A673 (cell line): ENCODE measurements at places on chromosomes 12 and 14. TPM values are rescaled to one million over a fixed set of nuclear protein-coding genes. Genes with fewer than 3 reads are reported as not detected.

Gene FAM181A
- not detected in 2 replicates for total RNA-seq

Gene DPY19L2
- 4.2 and 7.5 TPM in 2 replicates for total RNA-seq

Gene SPIC
- total RNA-seq = not detected in 2 replicates

Gene AGAP2
- 4.0 and 6.6 TPM in 2 replicates for total RNA-seq

Gene FIGNL2
- 0.21 and 0.33 TPM in 2 replicates for total RNA-seq

Gene INSM2
- not detected in 2 replicates for total RNA-seq

DNA sequence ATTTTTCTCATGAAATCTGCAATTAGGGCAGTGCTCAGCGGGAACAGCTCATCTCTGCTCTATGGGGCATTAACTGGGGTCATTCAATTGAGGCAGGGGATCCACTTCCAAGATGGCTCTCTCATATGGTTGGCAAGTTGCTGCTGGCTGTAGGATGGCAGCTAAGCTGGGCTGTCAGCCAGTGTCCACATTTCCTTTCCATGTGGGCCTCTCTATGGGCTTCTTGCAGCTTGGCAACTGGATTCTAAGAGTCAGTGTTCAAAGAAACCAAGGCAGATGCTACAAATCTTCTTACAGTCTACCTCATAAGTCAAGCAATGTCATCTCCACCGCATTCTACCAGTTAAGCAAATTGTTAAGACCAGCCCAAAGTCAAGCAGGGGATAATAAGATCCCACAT lies 50.3 kb upstream of the TMCC3 start:
- no peak for DNase-seq
- no peaks in the 10 kb centered on the region for H3K4me1 ChIP-seq
- H3K36me3 ChIP-seq = no peaks in the 10 kb centered on the region
- H3K27me3 ChIP-seq = no peaks in the 10 kb centered on the region

- DNase-seq = peak; percentile 30
- H3K4me1 ChIP-seq = peaks cover 4% of the 10 kb centered on the region
- H3K4me3 ChIP-seq = peak overlapping the region; percentile 41
- H3K36me3 ChIP-seq = no peaks in the 10 kb centered on the region
- H3K27ac ChIP-seq = no peak overlapping the region
- H3K27me3 ChIP-seq = no peaks in the 10 kb centered on the region
These were observed 65.7 kb downstream of the TNFAIP2 start for GRCh38 chr14:103188810-103189480.

DNA sequence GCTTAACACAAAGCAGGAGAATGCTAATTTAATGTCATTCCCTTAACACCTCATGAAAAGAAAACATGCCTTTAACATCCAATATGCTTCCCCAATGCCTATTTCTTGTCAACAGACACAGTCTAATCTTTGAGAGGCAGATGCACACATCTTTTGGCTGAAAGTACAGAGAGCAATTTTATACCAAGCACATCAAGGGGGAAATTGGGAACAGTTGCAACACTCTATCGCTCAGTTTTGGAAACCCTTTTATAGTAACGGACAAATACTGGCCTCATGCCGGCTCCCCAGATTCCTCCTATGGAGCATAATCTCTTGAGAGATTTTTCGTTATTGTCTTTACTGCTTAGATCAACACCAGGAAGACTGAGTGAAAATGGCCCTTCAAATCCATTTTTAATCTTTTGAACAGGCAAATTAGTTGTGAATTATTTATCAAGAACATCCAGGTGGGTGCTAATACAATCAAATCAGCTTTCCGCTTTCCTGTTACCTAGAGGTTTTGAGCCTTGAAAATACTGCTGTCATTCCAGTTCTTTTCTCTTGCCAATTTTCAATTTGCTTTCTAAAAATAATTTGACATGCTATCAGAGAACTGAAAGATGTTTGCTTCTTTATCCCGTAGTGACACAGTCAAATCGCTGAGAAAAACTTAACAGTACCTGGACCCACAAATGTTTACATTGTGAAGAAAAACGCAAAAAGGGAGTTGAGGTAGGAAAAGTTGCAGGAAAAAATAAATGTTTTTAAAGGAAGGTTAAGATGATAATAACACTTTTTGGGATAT lies 60.7 kb upstream of the CAND1 start:
- DNase-seq = no peak
- no peaks in the 10 kb centered on the region for H3K4me1 ChIP-seq
- peaks cover 48% of the 10 kb centered on the region for H3K27me3 ChIP-seq
- no peak overlapping the region for H3K27ac ChIP-seq
- H3K36me3 ChIP-seq = no peaks in the 10 kb centered on the region

DNA sequence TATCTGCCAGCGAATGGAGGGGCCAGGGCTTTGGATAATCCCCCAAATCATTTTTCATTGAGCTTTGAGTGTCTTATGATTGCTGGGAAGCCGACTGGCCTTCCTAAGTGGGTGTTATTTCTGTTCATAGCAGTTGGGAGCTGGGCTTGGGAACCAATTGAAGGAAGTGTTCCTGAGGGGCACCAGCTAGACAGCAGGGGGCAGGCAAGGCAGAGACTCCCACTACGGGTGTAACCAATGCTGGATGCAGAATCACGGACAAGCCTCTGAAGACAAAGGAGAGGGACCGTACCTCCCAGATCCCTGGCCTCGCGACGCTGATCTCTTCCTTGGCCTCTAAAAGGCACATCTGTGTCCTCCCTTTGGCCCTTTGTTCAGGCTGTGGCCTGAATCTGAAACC lies 149.0 kb upstream of the PRMT8 start:
- H3K27me3 ChIP-seq = no peaks in the 10 kb centered on the region
- no peak overlapping the region for H3K4me3 ChIP-seq
- DNase-seq = peak; percentile 62

- no peak overlapping the region for H3K4me3 ChIP-seq
- DNase-seq = no peak
These were observed 3.4 kb downstream of the DRAM1 start for GRCh38 chr12:101880769-101881168.

DNA sequence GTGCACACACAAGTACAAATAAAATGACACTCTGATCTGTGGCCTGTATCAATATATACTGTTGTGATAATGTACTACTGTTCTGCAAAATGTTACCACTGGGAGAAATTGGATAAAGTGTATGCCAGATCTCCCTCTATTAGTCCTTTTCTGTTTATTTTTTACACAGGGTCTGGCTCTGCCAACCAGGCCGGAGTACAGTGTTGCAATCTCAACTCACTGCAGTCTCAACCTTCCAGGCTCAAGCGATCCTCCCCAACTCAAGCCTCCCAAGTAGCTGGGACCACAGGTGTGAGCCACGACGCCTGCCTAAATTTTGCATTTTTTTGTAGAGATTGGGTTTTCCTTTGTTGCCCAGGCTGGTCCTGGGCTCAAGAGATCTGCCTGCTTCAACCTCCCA lies 1.9 kb downstream of the NT5DC3 start:
- H3K27ac ChIP-seq = no peak overlapping the region
- H3K4me1 ChIP-seq = peaks cover 7% of the 10 kb centered on the region
- no peak for DNase-seq
- H3K4me3 ChIP-seq = no peak overlapping the region

GRCh38 chr12:118356809-118357256 lies 15.9 kb downstream of the TAOK3 start:
- no peak overlapping the region for H3K4me3 ChIP-seq
- peak; percentile 45 for DNase-seq

DNA sequence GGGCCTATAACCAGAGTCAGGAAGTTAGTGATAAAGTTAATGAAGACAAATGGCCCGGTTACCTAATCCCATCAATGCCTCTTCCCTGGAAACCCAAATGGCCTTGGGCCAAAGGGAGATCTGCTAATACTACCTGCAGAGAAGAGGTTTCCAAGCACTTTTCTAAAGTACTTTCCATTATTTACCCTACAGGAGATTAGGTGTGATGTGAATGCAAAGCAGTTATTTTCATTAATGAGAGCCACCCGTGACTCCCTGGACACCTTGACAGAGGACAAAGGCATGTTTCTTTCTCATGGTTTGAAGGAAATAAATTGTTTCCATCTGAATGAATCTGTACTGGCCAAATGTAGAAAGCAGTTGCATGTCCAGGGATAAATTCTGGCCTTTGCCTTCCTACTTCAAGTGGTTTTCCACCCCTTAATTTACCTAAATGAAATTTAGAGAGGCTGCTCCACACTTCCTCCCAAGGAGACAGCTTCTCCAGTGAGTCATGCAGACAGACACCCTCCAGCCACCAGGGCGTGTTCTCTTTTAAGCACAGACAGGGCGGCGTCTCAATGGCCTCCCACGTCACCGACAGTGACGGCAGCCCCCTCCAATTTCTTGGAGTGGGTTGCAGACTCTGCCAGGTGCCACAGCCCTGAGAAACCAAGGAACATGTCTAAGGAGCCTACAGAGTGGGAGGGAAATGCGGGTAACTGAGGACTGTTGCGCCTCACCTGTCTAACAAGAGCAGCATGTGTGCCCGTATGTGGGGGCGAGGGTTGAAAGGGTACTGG lies 43.9 kb upstream of the GNPNAT1 start:
- H3K4me1 ChIP-seq = peaks cover 49% of the 10 kb centered on the region
- H3K27ac ChIP-seq = peak overlapping the region; percentile 62
- H3K36me3 ChIP-seq = no peaks in the 10 kb centered on the region

DNA sequence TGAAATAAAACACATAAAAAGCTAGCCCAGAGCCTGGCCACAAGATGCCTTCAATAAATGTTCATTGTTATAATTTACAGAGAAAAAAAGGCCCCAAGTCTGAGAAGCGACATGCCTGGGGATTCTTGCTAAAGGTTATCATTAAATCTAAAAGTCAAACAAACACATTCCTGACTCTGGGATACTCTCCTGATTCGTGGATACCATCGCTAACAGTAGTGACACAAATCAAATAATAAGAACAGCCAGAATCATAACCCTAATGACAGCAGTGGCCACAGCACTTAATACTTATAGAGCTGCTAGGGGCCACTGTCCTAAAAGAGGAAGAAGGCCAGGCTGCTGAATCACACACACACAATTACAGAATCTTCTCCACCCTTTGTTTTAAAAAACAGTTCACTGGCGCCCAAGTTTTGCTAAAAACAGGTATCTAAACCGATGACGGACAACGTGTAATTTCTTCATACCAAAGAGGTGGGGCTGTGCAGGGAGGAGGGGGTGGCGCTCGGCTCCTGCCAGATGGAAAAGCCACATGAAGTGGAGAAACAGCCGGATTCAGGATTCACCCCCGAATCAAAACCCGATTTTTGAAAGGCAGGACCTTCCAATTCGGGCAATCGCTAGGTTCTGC lies 1.2 kb downstream of the CLIP1 start:
- H3K27ac ChIP-seq = peak overlapping the region; percentile 96
- H3K4me3 ChIP-seq = peak overlapping the region; percentile 87
- DNase-seq = peak; percentile 55
- peaks cover 17% of the 10 kb centered on the region for H3K4me1 ChIP-seq
- H3K27me3 ChIP-seq = no peaks in the 10 kb centered on the region

DNA sequence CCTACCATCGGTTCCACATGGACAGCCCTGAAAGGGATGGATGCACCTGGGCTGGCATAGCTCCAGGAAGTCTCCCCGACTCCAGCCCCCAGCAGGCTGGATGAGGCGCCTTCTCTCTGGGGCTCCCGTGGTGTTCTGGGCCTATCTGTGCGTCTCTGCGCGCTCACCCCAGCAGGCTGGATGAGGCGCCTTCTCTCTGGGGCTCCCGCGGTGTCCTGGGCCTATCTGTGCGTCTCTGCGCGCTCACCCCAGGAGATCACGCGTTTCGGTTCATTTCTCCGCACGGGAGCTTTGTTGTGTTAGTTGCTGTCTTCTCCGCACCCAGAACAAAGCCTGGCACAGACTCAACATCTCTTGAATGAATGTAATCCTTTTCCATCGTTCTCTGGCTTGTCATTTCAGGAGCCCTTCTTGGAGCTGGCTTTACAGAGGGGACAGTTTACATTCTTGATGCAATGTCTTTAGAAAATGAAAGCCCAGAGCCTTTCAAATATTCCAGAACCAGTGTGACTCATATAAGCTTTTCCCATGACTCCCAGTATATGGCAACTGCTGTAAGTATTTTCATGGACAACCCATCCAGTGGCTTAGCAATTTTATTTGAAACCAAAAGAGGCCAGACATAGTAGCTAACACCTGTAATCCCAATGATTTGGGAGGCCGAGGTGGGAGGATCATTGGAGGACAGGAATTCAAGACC lies 40.3 kb downstream of the CFAP251 start:
- peaks cover 6% of the 10 kb centered on the region for H3K4me1 ChIP-seq
- no peak overlapping the region for H3K27ac ChIP-seq
- H3K4me3 ChIP-seq = no peak overlapping the region
- peak; percentile 14 for DNase-seq
- no peaks in the 10 kb centered on the region for H3K27me3 ChIP-seq

GRCh38 chr12:99005601-99006000 lies 360.5 kb downstream of the APAF1 start:
- H3K4me3 ChIP-seq = no peak overlapping the region
- H3K27me3 ChIP-seq = no peaks in the 10 kb centered on the region
- DNase-seq = no peak
- no peaks in the 10 kb centered on the region for H3K4me1 ChIP-seq
- H3K27ac ChIP-seq = no peak overlapping the region
